ENCODE measurements at places on chromosomes 6 and 20.

DNA sequence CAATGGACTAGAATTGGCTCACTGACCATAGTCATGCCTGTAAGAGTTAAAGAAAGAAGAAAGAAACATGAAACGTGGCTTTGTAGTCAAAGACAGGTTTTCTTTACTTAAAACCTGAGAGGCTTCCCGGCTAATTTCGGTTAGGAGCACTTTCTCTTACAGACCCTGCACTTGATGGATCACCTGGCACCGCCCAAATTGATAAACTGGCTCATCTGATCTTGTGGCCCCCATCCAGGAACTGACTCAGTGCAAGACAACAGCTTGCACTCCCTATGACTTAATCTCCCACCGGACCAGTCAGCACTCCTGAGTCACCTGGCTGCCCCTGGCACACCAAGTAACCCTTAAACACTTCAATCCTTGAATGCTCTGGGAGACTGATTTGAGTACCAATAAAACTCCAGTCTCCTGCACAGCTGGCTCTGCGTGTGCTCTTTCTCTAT lies 12.3 kb downstream of the TMEM14B start:
- DNase-seq, result no peak

- no peak for DNase-seq
These were observed 58.1 kb downstream of the RPRD1B start for GRCh38 chr20:38091441-38092216.

- no peak for DNase-seq
These were observed 206.3 kb downstream of the EPHA7 start for GRCh38 chr6:93213028-93213427.

DNA sequence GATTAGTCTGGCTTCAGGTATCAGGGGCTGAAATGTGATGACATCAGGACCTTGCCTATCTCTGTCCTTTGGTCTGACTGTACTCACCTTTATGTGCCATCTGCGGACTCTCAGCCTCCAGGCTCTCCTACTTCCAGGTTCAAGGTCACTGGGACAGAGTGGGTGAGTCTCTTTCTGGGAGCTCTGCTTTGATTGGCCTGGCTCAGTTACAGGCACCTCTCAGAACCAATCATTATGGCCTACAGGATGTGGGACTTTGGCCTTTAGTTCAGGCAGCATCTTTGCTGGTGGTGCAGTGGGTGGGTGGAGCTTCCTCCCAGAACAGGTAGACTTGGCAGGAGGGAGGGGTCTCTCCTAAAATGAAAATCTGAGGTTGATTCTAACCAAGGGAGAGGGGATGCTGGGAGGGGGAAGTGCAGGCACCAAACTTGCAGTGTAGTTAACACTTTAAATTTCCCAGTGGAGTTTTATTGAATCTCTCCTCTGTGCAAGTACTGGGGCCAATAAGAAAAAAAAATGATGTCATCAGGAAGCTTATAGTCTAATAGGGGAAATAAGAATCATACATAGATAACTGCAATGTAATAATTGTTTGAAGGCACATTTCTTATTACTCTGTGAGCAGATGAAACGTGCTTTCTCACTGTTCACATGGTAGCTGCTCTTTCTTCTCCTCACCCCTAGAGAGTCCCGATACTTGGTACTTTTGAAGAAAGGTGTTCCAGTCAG lies 53.4 kb downstream of the SLC24A3 start:
- no peak for DNase-seq

DNA sequence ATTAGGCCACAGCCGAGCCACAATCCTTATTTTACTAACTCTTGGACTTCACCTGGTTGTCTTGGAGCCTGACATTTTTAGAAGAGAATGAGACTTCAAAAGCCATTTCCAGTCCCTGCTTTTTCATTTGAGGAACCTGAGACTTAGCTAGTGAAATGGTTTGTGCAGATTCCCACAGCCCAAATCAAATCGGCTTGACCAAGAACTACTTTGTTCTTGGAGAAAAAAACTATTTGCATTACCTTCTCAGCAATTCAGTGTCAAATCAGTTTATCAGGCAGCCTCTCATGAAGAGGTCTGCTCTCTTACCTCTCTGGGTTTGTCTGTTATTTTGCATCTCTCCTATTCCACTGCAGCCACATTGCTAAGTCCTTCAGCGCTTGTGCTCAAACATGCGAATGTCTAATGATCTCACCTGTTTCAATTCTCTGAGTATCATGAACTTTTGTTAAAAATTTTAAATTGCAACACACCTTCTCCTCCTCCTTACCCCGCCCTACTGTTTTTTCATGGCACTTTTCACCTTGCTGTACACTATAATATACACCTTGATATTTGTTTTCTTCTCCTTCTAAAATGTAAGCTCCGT lies 573 bp upstream of the IFNGR1 start:
- DNase-seq, result no peak

DNA sequence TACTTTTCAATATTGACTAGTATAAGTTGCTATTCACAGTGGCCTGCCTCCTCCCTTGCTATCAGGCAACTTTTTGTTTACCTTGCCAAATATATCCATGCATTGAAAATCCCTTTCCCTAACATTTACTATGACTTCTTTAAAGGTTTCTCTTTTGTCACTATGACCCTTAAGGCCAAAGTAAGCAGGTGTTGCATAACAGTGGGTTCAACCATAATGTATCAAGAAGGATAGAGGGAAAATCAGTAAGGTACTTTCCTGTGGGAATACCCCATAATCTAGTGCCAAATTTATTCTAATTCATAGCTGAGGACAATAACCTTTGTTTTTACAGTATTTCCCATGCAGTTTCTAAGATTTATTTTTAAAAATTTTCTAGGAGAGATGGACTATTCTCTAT lies 527.6 kb downstream of the CDKAL1 start:
- no peak for DNase-seq

GRCh38 chr20:37479925-37480691 lies 40.9 kb upstream of the NNAT start:
- no peak for DNase-seq

- no peak for DNase-seq
These were observed 68.1 kb downstream of the HFE start for GRCh38 chr6:26155061-26155930.

GRCh38 chr6:26158581-26159356 lies 71.5 kb downstream of the HFE start:
- no peak for DNase-seq

- no peak for DNase-seq
These were observed 906.8 kb downstream of the GRIK2 start for GRCh38 chr6:102300350-102300749.

GRCh38 chr6:46022106-46022948 lies 6.7 kb upstream of the CLIC5 start:
- no peak for DNase-seq

DNA sequence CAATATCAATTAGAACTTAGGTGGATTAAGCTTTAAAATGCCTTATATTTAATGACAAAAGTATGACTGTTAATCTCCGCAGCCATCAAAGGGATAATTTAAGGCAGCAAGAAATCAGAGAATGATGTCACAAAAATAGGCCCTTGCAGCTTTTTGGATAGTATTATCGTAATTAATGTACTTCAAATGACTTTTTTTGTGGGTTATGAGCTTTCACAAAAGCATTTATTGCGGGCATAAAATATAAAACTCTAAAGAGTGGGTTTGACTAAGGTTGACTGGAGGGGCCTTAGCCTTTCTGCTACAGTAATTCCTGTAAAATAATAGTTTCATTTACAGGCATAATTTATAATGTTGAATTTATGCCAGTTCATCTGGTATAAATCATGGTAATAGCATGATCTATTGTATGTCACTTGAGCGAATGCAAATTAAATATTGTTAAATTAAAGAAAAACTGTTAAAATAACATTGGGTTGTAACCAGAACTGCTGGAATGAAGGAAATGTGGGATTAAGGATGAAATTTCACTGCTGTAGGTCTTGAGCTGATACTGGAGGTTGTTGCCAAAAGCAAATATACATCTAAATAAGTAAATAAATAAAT lies 78.5 kb upstream of the ZFP64 start:
- DNase-seq, result no peak

DNA sequence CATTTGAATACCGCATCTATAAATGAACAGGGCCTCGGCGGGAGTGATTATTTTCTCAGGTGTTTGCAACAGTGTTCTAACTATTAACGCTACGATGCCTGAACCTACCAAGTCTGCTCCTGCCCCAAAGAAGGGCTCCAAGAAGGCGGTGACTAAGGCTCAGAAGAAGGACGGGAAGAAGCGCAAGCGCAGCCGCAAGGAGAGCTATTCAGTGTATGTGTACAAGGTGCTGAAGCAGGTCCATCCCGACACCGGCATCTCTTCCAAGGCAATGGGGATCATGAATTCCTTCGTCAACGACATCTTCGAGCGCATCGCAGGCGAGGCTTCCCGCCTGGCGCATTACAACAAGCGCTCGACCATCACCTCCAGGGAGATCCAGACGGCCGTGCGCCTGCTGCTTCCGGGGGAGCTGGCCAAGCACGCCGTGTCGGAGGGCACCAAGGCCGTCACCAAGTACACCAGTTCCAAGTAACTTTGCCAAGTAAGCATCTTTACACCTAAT lies 70.9 kb downstream of the HFE start:
- no peak for DNase-seq

DNA sequence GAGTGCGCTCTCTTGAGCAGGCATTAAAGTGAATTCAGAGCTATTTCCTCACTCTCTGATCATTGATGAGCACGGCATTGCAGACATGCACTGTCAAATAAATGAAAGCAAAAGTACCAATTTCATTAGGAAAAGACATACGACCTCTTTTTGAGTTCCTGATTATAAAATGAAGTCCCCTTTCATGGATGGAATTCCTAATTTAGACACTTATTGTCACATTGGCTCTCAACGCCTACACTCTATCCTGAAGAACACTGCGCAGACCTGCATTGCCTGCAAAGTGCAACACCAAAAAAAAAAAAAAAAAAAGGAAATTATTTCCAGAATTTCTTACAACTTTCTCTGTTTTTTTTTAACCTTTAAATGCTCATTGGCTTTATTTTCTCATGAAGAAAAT lies 1.6 kb downstream of the ADGRB3 start:
- DNase-seq, result no peak

DNA sequence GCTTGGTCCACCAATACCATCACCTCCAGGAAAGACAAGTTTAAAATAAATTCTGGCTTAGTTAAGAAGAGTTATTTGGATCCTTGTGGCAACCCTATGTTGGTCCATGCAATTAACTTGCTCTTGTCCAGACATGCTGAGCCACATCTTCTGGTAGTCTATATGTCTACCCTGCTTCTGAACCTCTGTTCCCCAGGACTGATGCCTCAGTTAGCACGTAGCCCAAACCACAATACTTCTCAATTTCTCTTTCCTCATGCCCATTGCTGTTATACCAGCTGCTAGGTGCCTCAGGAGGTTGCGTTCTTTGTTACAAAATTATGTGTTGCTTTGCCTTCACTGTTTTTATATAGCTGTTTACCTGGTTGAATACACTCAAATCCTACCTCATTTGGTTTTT lies 116.4 kb upstream of the KCNQ5 start:
- no peak for DNase-seq

GRCh38 chr20:4101910-4102309 lies 86.6 kb upstream of the RNF24 start:
- DNase-seq, result no peak

GRCh38 chr6:1870932-1871331 lies 261.2 kb downstream of the FOXC1 start:
- no peak for DNase-seq

DNA sequence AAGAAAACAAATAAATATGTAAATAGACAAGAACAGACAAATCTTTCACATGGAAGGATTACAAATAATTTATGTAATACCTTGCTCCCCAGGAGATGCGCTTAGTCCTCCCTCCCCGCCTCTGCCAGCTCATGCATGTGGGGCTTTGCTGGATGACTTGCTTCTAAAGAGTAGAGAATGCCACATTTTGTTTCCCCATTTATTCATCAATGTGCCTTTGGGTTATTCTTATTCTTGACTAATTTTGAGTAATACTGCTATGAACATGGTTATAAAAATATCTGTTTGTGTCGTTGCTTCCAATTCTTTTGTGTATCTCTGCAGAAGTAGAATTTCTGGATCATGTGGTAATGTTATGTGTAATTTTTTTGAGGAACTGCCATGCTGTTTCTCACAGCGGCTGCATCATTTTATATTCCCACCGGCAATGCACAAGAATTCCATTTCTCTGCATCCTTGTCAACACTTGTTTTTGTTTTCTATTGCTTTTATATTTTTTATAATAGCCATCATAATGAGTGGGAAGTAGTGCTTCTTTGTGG lies 23.8 kb upstream of the DUSP22 start:
- no peak for DNase-seq
